ENCODE measurements at places on chromosomes 2 and 18.

DNA sequence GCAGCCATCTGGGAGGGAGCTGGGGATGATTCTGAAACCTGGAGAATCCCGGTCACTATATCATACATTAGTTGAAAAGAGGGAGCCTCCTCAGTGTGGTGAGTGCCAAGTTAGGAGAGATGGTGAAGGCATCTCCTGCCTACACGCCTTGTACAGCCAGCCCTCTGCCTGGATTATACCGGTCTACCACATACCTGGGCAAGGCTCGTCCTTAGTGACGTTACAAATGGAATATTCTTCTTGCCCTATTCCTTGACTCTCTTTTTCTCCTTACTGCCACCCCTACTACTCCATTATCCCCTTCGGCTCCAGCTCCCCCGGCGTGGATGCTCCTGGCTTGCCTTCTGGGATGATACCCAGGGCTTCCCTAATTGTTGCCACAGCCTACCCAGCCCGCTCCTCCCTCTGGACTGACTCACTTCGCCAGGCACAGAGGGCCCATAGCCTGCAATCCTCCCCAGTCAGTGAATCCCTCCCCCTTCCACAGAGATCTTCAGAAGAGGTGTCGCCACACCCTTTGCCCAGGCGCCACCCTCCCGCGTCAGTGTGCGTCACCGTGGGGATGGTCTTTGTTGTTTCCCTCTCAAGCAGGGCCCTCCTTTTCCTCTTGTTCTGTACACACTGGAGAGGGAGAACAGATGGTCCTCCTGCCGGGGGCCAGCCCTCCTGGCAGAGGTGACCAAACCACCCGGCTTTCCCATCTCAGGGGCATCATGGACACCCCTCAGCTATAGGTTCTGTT is 115.2 kb upstream of the EPAS1 start:
- no peak for DNase-seq

DNA sequence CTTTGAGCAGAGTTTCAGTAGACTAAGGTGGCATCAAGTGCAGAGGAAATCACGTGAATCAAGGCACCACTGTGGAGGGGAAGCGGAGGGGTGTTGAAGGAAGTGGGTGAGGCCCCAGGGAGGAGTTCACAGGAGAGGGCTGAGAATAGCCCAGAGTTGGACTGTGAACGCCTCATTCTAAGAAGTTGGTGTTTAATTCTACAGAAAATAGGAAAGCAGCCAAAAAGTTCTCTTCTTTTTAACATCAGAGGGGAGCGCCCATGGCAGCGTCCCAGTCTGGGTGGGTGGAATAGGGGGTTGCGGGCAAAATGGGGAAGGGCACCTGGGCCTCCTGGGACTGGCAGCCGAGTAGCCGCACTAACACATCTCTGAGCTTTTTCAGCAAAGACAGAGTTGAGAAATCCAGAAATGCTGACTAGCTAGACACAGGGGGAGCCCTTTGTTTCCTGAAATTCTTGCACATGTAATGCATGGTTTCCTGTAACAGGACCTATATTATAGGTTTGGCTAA is 97.0 kb downstream of the NEB start:
- no peak for DNase-seq

- no peak for DNase-seq
Observed at GRCh38 chr2:143706354-143706753, 577.1 kb downstream of the ARHGAP15 start.

GRCh38 chr2:42523341-42523740 is 29.6 kb upstream of the KCNG3 start:
- no peak for DNase-seq

GRCh38 chr18:22391407-22392345 is 26.0 kb downstream of the CTAGE1 start:
- no peak for DNase-seq

- DNase-seq, result no peak
Observed at GRCh38 chr2:205561441-205561840, 120.9 kb upstream of the NRP2 start.

DNA sequence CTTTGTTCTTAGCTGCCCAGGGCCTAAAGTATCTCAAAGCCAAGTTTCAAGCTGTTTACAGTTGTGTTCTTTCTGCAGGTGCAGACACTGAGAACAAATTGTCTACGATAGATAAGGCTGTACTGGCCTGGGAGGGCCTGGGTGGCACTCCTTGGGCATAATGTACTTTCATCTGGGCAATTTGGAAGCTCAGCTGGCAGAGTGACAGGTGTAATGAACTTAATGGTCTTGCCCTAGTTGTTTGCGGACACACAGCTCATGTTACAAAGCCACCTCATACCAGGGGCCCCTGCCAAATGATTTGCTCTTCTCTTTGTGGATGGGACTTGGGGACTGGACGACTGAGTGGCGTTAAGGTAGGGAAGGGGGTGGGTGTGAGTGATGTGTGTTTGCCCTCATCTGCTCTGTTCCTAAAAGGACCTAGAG is 4.3 kb downstream of the LDLRAD4 start:
- DNase-seq, result peak; percentile 85

DNA sequence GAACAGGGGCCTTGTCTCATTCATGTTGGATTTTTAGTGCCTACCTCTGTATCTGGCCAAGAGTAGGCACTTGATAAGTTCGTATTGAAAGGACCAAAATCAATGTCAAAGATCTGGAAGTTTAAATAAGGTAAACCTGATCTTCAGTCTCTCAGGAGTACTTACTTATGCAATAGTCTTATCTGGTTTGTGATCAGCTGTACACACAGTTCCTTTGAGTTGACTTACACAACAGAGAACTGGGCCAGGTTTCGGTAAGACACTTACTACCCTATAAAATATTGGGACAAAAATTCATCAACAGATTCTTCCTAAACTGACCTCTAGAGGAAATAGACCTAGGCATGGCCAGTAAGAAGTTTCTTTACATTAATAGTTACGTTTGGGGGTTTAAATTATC is 113.6 kb upstream of the NXPH2 start:
- DNase-seq, result no peak

DNA sequence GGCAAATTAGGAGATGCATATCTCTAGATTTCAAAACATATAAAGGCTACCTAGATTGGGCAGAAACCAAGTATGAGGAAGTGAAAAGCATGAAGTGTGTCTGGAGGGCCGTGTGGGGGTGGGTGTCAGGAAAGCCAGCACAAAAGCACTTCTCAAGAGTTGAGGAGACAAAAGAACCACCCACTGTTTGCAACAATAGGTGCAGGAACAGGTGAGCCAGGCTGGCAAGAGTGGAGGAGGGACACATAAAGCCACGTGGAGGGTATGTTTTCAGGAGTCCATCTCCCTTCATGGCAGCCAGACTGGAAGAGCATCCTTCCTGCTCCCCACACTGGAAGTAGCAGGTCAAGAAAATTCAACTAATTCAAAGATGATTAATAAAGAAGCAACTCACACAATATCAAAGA is 96.4 kb downstream of the CERS6 start:
- DNase-seq, result peak; percentile 3

- DNase-seq, result peak; percentile 43
Observed at GRCh38 chr2:238425979-238426567, 654 bp upstream of the ASB1 start.

GRCh38 chr2:18345848-18346247 is 214.6 kb downstream of the RDH14 start:
- DNase-seq, result peak; percentile 34

DNA sequence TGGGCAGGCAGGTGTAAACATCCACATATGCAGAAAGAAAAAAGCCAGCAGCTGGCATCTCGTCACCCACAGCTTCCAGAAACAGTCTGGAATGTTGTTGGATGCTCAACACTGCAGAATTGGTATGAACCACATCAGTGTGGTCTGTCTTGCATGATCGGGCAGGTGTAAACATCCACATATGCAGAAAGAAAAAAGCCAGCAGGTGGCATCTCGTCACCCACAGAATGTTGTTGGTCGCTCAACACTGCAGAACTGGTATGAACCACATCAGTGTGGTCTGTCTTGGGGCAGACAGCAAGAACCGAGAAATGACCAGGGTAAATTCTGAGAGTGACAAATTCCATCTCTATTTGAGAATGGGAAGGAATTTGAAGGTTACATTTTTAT is 39.6 kb downstream of the DOCK10 start:
- DNase-seq, result no peak

- DNase-seq, result no peak
Observed at GRCh38 chr18:78937166-78937565, 42.5 kb upstream of the SALL3 start.

- DNase-seq, result peak; percentile 53
Observed at GRCh38 chr2:103161456-103162289, 399.8 kb downstream of the TMEM182 start.

- DNase-seq, result no peak
Observed at GRCh38 chr2:152501666-152502065, 166.7 kb downstream of the FMNL2 start.

DNA sequence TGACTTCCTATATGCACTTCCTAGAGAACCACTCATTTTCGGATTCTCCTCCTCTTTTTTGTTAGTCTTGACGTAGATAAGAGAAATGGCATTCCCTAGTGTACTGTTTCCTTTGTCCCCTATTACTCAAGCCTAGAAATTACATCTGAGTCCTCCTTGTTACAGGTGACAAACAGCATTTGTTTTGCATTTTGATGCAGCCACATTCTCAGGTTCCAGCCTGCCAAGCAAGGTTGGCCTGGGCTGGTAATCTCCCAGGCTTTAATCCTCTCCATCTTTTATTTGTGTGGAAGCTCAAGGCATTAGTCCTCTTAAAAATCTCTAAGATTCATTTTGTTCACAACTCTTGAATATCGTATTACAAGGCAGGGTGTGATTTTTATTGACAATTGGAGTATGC is 318.0 kb upstream of the NRP2 start:
- DNase-seq, result no peak

DNA sequence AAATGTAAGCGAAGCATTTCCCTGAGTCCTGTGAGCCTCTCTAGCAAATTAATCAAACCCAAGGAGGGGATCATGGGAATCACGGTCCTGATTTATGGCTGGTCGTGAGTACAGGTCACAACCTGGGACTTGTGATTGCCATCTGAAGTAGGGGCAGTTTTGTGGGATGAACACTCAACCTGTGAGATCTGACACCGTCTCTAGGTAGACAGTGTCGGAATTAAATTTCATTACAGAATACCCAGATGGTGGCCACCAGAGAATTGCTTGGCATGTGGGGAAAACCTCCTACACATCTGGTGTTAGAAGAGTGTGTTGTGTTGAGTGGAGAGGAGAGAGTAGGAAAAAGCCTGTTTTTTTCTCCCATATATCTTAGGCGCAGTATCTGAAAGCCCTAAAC is 12.5 kb downstream of the CAPN14 start:
- no peak for DNase-seq

- DNase-seq, result no peak
Observed at GRCh38 chr2:102660574-102660973, 41.2 kb downstream of the SLC9A2 start.

DNA sequence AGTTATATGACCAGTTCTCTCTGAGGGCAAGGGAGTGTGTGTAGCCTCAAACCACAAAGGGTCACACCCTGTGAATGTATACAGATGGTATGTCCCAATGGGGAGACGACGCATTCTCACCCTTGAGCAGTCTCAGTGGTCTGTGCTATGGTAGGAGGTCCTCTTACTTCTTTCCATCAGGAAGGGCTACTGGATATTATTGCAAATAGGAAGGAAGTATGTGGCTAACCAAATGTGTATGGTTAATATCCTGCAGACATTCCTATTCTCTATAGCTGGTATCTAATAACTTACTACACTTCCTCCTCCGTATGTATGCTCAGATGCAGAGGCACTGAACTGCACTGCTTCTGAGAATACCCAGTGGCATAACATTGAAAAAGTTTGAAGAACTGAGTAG is 306.7 kb upstream of the CCDC68 start:
- no peak for DNase-seq

DNA sequence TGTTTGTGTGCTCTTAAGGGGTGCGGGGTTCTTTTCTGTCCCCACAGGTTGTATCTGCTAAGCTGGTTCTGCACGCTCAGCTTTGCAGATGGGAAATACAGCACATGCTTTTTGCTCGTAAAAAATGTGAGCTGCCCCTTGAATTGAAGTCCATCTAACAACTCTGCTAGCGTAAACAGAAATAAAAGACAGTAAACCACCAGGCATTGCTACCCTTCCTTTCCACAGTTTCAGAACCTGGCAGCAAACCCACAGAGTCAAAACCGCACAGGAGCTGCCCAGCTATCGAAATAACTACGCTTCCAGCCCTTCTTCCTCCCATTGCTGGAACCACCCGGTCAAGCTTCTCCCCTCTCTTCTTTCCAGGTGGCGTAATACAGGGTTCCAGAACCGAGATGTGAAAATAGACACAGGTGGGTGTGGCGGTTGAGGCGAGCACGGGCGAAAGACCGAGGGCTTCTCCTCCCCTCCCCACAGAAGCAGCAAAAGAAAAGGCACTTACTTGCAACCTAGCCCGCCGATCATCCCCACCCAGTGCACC is 479 bp downstream of the SCN9A start:
- no peak for DNase-seq

DNA sequence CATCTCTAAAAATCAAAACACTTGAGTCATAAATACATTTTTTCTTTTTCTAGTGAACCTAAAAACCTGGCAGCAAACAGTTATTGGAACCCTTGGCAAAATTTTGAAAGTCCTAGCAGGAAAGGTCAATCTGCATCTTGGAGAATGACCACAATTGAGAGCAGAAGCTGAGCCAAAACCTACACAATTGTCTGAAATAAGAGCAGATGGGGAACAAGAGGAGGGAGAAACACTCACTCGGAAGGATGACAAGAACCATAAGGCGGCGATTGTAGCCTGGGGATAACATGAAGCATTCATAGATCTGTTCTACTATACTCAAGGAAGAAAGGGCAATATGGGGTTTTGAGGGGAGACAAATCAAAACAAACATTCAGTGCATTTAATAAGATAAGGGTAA is 117.0 kb downstream of the CHN1 start:
- DNase-seq, result no peak

GRCh38 chr18:47968006-47968676 is 37.7 kb upstream of the SMAD2 start:
- DNase-seq, result peak; percentile 6

DNA sequence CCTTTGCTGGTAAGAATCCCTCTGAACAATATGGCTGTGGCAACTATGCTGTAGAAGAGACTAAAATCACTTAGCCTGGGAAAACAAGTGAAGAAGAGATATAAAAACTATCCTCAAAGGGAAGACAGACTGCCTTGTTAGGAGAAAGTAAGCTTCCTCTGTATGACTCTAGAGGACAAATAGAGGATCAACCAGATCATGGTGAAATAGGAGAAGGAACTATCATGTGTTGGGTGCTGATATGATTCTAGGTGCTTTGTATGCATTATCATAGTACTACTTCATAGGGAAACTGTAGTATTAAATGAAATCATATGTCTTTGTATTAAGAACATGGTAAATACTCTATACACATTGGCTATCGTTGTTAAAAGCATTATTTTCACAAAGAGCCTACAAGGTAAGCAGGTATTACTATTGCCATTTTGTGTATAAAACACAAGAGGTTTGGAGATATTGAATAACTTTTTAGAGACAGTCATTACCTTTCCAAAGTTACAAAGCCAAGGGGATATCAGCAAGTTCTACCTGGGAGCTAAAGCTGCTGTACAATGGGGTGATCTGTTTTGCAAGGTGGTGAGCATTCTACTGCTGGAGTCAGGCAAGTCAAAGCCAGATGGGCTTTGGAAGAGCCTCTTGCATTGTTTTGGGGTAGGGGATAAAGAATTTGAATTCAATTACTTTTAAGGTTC is 402.6 kb downstream of the ALK start:
- no peak for DNase-seq
